Activated naive CD8-positive, alpha-beta T cell treated with anti-CD3 and anti-CD28 coated beads, Interleukin-2, amount 10 ng/mL, durations not matched to agents 7 days and 5 days (primary cell): ENCODE measurements at places on chromosomes 11 and 22.

DNA sequence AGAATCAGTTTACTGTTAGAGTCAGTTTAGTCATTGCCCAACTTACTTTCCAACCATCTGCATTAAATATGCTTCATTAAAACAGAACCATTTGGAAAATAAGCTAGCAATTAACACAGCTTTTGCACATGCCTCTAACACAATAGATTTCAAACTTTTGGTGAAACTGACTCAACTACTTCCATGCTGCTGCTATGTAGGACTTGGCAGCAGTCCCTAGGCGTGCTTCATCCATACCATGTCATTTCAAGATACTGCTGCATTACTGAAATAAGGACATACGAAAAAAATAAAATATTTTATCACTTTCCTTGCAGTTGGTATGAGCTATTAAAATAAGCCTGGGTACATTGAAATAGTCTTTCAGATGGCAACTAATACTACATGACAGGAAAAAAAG is 65.5 kb upstream of the SOX6 start:
- H3K4me3 ChIP-seq, result no peak overlapping the region
- H3K4me1 ChIP-seq, result no peaks in the 10 kb centered on the region
- H3K27me3 ChIP-seq, result no peaks in the 10 kb centered on the region
- DNase-seq, result no peak
- H3K36me3 ChIP-seq, result no peaks in the 10 kb centered on the region

- H3K4me1 ChIP-seq, result no peaks in the 10 kb centered on the region
- H3K27ac ChIP-seq, result no peak overlapping the region
- H3K27me3 ChIP-seq, result peaks cover 4% of the 10 kb centered on the region
- no peak overlapping the region for H3K4me3 ChIP-seq
- H3K36me3 ChIP-seq, result no peaks in the 10 kb centered on the region
- DNase-seq, result no peak
Observed at GRCh38 chr11:126992804-126993111, 7.8 kb downstream of the KIRREL3 start.

DNA sequence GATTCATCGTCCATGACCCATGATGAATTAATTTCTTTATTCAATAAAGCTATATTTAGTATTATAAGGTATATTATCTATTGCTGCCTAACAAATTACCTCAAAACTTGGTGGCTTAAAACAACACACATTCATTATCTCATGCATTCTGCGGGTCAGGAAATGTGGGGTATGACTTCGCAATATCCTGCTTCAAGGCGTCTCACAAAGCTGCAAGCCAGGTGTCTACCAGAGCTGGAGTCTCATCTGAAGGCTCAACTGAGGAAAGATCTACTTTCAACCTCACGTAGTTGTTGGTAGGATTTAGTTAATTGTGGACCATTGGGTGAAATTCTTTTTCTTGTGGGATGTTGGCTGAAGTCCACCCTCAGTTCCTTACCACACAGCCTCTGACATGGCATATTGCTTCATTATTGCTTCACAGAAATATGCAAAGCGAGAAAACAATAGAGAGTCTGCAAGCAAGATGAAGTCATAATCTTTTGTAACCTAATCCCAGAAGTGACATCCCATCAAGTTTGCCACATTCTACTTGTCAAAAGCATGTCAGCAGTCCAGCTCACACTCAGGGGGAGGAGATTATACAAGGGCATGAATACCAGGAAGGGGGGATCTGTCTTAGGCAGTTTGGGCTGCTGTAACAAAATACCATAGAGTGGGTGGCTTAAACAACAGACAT is 45.1 kb downstream of the KREMEN1 start:
- peaks cover 16% of the 10 kb centered on the region for H3K27me3 ChIP-seq
- H3K4me3 ChIP-seq, result no peak overlapping the region
- DNase-seq, result no peak
- peaks cover 29% of the 10 kb centered on the region for H3K4me1 ChIP-seq
- H3K36me3 ChIP-seq, result peaks cover 10% of the 10 kb centered on the region

DNA sequence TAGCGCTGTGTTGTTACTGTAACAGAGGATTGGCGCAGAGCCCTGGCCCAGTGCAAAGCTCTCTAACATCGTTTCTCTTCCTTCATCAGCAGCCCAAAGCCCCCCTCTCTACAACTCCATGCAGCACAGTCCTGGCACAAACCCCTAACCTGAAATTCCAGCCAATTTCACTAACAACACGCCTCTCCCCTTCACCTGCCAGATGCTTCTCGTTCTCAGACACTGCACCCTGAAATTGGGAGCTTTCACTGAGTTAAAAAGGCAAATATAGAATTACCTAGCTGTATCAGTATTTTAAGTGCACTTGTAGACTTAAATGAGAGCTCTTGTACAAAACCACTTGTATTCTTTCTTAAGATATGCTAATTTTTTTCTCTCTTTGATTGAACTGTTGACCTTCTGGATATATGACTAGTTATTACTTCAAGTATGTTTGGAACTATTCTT is 16.3 kb downstream of the GRAP2 start:
- H3K27me3 ChIP-seq, result no peaks in the 10 kb centered on the region
- H3K27ac ChIP-seq, result peak overlapping the region; percentile 96
- H3K36me3 ChIP-seq, result peaks cover 49% of the 10 kb centered on the region
- peaks cover 83% of the 10 kb centered on the region for H3K4me1 ChIP-seq
- no peak for DNase-seq
